Thoracic aorta endothelial cell (primary cell): ENCODE measurements at places on chromosomes 11 and 22. TPM values are rescaled to one million over a fixed set of nuclear protein-coding genes. Genes with fewer than 3 reads are reported as not detected.

LRRC4C gene
- not detected in 2 replicates for total RNA-seq

FAM227A gene
- total RNA-seq = 1.1 and 1.5 TPM in 2 replicates

SCGB1D2 gene
- total RNA-seq = not detected in 2 replicates

OR5D14 gene
- not detected in 2 replicates for total RNA-seq

C11orf86 gene
- total RNA-seq = not detected in 2 replicates

ARCN1 gene
- total RNA-seq = 211 and 219 TPM in 2 replicates

PANX3 gene
- not detected in 2 replicates for total RNA-seq

OR52E5 gene
- not detected in 2 replicates for total RNA-seq

IGHMBP2 gene
- total RNA-seq = 17.7 and 19.2 TPM in 2 replicates

APOL1 gene
- 8.5 and 17.2 TPM in 2 replicates for total RNA-seq

ELMOD1 gene
- 1.3 and 6.3 TPM in 2 replicates for total RNA-seq

CDC45 gene
- 32.7 and 44.6 TPM in 2 replicates for total RNA-seq

NF2 gene
- 151 and 189 TPM in 2 replicates for total RNA-seq

GDPD4 gene
- not detected in 2 replicates for total RNA-seq

AIP gene
- total RNA-seq = 34.6 and 37.0 TPM in 2 replicates

OR2AG2 gene
- total RNA-seq = 0.27 and 0.43 TPM in 2 replicates

OTOG gene
- not detected in 2 replicates for total RNA-seq

PKNOX2 gene
- total RNA-seq = 0.07 and 0.13 TPM in 2 replicates

HBE1 gene
- total RNA-seq = not detected in 2 replicates

PIWIL4 gene
- 0.66 and 0.79 TPM in 2 replicates for total RNA-seq

PANX2 gene
- total RNA-seq = 1.7 TPM in 2 replicates

FJX1 gene
- 24.9 and 28.1 TPM in 2 replicates for total RNA-seq

CHST1 gene
- 48.1 and 58.4 TPM in 2 replicates for total RNA-seq

OR8G5 gene
- total RNA-seq = not detected in 2 replicates

CBLIF gene
- not detected in 2 replicates for total RNA-seq
